ENCODE measurements at places on chromosomes 3 and 15.
A peak's percentile ranks its signal among the peaks of the same experiment; 100 is the strongest.

DNA sequence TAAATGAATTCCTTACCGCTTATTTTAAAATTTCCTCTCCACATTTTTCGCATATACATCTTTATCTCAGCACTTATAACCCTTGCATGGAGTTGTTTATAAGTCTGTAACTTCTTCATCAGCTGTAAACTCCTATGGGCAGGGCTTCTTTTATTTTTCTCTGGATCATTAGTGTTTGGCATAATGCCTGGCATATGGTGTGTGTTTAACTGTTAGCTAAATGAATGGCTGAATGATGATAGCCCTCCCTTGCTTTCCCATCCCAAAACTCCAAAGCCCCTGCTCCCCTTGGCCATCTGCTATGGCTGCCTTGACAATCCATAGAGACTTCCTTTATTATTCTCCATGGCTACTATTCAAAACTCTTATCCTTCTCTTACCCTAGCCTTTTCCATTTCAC lies 48.1 kb upstream of the SEMA6D start:
- DNase-seq = no peak

DNA sequence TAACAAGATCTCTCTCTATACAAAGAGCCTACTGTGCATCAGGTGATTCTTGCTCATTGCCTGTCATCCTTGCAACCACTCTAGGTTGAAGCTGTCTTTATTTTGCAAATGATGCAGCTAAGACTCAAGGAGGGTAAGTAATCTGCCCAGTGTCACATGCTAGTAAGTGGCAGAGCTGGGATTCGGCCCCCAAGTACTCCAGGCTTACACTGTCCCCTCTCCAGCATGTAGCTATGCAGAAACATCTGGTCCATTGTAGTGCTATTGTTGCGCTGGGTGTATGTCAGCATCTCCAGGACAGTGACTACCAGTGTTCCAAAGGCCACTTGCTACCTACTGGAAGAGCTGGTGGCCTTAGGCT lies 248.9 kb downstream of the SLCO3A1 start:
- no peak for DNase-seq

DNA sequence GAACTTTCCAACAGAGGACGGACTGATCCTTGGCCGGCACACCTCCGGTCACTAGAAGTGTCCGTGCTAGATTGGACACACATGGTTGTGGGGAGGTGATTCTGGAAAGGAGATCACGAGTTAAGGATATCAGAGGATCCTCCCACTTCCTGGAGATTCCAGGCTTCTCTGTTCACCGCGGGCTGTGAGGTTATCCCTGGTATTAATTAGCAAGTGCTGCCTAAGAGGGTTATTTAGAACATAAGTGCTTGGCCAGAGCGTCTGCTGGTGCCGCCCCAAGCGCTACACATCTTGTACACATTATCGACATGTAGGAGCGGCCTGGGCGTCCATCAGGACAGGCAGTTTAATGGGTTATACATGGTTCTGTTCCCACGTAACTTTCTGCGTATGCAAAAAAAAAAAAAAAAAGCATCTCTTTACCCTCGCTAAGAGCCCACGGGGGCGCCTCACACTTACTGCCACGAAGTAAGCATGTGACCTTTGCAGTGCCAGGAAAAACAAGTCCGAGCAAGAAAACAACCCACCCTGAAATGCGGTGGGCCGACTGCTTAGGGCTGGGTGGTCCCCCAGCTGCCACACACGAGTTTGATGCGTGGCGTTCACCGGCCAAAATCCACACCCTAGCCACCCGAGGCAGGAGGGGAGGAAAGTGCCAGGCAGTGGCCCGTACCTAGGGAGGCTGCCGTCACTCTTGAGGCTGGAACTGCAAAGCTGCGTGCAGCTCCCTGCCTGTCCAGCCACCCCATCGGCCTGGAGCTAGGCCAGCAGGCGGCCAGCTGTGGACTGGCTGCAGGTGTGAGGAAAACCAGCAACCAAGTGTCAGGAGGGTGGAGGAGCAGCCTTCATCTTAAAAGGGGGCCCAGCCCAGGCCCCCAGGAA lies 78.0 kb downstream of the CPN2 start:
- DNase-seq = no peak

GRCh38 chr3:141825216-141826011 lies 51.0 kb upstream of the ATP1B3 start:
- DNase-seq = no peak

- no peak for DNase-seq
Observed at GRCh38 chr15:67732671-67733374, 92.5 kb upstream of the SKOR1 start.

GRCh38 chr3:149618151-149619123 lies 39.4 kb downstream of the WWTR1 start:
- DNase-seq = no peak

DNA sequence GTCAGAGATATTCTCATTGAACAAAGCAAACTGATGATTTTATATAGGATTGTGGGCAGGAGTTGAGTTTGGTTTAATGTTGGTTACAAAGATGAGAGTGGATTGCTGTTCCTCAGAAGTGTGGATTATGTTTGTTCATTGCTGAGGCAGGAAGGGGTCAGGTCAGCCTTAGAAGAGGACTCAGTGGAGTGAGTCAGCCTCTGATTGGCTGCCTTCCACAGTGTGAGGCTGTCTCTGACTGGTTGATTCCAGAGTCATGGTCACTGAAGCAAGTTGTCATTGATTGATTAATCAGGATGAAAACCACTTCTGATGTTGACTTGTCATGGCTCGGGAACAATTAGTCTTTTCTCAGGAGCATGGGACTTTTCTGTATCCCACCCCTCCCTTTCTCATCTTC lies 36.2 kb downstream of the KBTBD12 start:
- no peak for DNase-seq

DNA sequence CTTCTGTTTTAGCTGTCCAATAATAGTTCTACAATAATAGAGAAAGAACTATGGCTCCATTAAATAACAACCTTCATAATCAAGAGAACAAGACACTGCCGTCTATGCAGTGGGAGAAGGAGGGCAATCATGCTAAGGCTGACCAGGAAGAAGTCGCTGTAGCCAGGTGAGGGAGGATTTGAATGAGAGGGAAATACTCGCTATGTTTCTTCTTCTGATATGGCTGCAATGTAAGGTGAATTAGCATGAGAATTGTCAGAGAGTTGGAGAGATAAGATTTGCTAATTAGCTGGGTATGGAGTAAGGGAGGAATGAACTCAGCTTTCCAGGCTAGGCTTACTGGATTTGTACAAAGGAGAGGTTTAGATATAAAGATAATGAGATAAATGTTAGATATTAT lies 555.4 kb upstream of the ZNF385D start:
- DNase-seq = no peak

- DNase-seq = no peak
Observed at GRCh38 chr3:99551520-99551919, 86.9 kb upstream of the COL8A1 start.

GRCh38 chr15:73972984-73973682 lies 19.0 kb downstream of the STOML1 start:
- no peak for DNase-seq

- no peak for DNase-seq
Observed at GRCh38 chr3:72604328-72604727, 243.9 kb downstream of the SHQ1 start.

DNA sequence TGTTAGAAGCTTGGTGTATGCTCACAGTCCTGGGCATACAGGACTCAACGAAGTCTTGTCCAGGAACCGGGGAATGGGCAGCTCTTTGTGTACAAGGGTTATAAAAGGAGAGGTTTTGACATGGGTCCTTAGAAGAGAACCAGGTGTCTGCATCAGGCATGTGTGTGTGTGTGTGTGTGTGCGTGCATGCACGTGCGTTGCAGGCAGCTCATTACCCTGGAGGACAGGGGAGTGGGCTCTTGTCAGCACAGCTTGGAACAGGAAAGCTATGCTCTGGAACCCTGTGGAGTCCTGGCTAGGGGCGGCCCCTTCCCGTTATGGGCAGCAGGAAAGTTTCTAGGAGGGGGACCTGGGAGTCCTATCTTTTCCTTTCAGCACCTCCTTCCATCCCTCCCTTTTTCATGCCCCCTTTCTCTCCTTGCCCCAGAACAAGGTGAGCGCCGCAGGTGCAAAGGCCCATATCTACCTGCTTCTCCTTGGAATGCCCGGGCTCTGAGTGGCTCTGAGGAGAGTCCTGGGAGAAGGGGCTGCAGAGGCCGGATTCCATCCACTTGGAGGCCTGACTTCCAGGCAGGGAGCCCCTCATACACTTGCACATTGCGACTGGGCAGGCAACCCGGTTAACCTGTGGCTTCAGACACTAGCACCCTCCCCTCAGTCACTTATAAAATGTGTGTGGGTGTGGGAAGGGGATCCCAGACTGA lies 33.9 kb upstream of the LCTL start:
- no peak for DNase-seq

DNA sequence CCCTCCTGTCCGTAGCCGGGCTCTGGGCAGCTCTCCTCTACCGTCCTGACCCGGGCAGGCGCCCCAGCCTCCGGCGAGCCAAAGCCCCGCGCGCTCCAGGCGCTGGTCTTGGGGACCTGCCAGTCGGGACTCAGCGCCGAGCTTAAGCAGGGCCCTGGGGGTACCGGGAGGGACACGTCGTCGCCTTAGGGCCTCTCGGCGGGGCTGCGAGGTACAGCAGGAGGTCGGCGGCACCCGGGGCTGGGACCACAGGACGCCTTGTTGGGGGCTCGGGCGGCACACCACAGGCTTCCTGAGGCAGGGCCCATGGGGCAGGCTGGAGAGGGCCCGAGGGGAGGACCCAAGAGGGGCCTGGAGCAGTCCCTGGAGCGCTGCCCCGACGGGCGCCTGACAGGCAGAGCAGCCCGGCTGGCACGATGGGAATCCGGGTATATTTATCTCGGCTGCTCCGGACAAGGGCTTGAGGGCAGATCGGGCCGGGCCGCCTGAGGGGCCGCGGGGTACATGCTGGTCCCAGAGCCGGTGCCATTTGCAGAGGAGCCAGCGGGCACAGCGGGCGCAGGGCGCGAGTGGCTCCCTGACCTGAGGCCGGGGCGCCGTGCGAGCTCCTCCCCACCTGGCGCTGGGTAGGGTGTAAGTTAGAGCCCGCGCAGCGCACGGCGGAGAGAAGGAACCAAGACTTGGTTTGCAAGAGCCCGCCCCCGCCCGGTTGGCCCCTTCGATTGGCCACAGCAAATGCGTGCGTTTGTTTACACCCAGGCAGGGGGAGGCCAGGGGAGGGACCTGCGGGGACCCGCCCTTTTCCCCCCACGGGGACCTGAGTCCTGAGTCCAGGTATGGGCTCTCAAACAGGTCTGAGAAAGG lies 574 bp downstream of the SLC38A3 start:
- DNase-seq = no peak

DNA sequence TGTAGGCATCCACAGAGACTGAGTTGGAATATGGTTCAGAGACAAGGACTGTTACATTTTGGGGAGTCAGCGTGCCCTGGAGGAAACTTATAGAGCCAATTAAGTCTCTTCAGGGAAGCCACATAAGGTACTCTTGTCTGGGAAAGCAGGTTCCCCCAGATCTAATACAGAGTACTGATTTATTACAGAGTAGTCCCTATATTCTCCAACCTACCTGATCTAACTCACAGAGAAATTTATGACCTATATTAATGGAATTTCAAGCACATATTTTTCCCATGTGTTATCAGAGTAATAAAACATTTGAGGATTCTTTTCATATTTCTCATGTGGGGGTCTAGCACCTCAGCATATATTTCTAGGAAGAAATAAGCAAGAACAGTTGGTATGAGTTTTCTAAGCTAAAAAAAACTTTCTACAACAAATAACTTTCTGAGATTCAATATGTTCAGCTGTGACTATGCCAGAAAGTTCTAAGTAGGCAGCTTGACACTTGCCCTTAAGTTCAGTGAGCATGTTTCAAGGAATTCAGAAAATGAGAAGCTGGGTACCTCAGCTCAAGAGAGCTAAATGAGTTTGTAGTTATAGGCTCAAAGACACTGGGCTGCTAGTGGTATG lies 75.3 kb upstream of the COL8A1 start:
- DNase-seq = no peak

DNA sequence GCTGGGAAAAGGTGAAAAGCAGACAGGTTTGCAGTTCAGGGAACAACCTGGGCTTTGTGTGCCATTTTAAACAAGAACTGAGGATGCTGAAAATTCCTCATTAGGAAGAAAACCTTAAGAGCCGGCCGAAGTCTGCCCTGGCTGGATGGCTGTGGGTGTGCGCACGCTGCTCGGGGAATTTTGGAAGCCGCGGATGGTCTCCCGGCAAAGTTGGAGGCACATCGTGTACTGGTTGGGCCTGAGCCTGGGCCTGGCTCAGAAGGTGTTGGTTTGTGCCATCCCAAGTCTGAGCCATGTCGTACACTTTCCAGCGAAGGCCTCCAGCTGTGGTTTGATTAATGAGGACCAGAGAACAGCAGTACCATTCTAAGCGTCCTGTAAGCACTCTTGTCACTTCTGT lies 188.2 kb downstream of the ATP10A start:
- DNase-seq = no peak

DNA sequence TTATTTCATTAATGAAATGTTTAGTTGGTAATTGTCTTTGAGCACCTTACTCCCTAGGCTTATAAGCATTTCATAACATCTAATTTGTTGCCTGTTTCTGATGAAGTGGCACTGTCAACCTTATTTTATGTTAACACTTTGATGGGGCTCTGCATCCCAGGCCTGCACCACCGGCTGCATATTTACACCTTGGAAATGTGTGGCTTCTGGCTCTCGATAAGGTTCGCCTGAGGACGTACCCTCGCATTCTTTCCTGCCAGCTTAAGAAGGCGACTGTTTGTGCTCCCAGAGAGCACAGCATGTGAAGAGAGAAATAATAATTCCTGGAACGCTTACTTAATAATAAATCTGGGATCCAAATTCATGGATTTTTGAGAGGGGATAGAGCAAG lies 763.3 kb upstream of the CFAP20DC start:
- no peak for DNase-seq

DNA sequence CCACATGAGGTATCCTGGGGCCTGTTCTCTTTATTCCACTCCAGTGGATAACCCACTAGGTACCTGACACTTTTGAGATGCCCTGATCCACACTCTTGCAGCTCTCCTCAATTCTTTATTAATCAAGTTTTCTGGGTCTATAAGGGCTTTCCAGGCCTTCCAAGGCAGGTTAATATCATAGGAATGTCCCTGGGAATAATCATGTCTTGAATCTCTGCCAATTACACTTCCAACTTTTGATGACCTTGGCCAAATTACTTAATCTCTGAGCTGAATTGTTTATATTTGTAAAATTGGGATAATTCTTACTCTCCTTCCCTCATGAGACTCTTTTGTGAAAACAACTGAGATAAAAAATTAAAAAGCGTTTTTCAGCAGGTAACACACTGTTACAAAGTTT lies 881.7 kb downstream of the MCTP2 start:
- DNase-seq = no peak

DNA sequence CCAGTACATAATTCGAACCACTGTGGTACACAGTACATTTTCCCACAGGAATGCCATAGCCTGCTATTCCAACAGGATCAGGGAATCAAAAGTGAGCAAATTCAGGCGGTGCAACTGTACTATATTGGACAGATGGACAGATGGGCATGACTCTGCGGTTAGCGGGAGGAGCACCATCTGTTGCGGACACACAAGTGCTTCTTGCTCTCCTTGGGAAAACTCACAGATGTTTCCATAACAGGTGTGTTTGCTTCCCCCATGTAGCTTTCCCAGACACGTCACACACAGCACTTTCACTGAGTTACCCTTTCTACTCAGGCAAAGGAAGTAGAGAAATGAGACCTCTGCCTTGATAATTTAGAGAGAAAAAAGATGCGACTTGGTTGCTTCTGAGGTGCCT lies 325.1 kb upstream of the THBS1 start:
- DNase-seq = peak; percentile 89

- no peak for DNase-seq
Observed at GRCh38 chr3:151987893-151988292, 114.5 kb downstream of the SUCNR1 start.
